ENCODE measurements at places on chromosomes 2 and 18.

DNA sequence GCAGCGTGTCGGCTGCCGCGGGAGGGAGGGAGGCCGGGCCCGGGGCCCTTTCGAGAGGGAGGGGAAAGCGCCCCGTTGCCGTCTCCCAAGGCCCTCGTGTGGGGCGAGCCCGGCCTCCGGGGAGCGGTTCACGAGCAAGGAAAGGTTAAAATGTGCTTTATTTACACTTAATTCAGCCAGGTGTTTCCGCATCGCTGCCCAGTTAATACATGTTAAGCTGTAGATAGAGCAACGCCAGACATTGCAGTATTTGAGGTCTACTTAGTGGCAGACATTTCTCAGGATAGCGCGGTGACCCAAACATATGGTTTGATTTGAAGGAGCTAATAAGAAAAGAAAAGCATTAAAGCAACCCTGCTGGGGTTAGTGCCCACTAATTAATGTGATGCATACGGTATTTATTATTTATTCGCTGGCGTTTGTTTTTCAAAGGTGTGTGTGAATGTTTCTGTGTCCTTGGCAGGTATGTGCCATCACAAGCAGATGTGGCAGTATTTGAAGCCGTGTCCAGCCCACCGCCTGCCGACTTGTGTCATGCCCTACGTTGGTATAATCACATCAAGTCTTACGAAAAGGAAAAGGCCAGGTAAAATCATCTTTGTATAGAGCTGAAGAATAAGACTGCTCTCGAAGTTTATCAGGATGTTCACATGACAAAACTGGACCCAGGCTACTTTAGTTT lies 571 bp downstream of the EEF1B2 start:
- DNase-seq = peak; percentile 16

- no peak for DNase-seq
Observed at GRCh38 chr2:98027538-98027937, 31.8 kb upstream of the TMEM131 start.

GRCh38 chr2:191255271-191255670 lies 10.1 kb downstream of the MYO1B start:
- no peak for DNase-seq

- DNase-seq = no peak
Observed at GRCh38 chr2:197184959-197185586, 125.5 kb downstream of the ANKRD44 start.

DNA sequence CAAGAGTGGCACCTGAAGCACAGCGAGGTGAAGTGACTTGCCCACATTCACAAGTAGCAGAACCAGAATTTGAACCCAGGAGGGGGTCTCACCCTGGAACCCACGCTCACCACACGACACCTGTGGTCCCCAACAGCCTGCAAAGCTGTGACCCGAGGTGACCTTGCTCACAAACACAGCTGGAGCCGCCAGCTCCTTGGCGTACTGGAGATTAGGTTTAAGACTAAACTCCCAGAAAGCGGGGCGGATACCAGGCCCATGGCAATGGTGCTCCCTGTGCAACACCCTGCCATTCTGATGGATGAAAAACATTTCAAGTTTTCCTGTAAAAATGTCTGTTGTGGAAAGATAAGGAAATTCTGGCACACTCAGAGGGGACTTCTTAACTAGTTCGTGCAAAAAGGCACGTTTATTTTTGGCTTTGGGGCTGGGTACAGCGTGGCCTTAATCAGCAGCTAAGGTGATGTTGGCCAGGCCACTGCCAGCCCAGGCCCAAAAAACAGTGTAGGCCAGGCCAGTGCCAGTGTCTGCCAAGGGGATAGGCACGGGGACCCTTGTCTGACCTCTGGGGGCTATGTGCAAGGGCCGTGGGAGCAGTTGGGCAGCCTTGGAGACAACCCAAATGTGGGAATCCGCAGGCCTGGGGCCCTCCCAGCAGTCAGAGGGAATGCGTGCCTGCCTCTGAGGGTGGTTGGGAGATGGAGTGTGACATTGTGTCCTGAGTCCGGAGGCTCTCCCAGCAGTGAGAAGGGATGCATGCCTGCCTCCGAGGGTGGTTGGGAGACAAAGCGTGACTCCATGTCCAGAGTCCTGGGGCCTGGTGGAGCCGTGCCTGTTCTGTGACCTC lies 185.0 kb upstream of the HS6ST1 start:
- no peak for DNase-seq

DNA sequence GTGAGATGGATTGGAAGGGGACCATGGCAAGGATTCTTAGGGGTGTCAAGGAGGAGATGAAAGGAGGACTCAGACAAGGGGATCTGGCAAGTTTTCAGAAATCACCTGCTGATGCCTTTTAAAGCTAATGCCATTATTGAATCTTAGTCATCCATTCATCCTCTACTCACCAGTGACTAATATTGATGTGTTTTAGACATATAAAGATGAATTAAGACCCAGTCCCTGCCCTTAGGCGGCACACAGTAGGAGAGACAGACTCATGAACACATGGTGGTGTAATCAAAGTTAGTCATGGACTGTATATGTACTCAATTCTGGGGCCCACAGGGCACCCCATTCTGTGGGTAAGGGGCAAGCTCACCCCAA lies 56.5 kb upstream of the ATL2 start:
- DNase-seq = no peak

GRCh38 chr2:51014759-51015158 lies 17.2 kb downstream of the NRXN1 start:
- DNase-seq = no peak

DNA sequence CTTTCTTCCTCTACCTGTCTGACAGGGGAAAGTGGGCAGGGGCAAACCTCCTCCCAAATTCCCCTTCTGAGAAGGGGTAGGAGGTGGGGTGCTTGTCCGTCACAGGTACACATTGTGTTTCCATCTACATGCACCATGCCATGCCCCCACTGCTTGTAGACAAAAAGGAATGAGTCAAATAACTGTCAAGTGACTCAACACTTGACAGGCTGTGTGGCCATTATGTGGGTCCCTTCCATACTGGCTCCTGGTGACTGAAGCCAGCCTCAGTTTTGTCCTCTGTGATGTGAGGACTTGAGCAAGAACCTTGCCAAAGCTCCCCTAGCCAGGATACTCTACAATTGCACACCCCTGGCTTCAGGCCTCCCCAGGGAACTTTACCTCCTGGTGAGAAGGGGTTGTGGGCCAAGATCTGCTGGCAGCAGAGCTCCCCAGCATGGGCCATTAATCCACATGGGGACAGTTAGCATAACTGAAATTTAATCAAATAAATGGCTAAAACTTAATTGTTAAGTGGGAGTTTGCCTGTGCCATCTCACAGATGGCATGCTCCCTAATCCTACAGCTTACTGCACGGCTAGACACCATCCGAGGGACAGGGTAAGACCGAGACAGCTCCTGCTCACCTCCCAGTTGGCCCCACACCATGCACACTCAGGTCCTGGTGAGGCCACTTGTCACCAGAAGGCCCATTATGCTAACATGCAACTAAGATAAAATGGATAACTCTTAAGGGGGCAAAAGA lies 140.2 kb downstream of the BCL11A start:
- no peak for DNase-seq

- no peak for DNase-seq
Observed at GRCh38 chr2:28976584-28976983, 4.5 kb upstream of the TOGARAM2 start.

- no peak for DNase-seq
Observed at GRCh38 chr2:85905891-85906290, 17.1 kb upstream of the ST3GAL5 start.

DNA sequence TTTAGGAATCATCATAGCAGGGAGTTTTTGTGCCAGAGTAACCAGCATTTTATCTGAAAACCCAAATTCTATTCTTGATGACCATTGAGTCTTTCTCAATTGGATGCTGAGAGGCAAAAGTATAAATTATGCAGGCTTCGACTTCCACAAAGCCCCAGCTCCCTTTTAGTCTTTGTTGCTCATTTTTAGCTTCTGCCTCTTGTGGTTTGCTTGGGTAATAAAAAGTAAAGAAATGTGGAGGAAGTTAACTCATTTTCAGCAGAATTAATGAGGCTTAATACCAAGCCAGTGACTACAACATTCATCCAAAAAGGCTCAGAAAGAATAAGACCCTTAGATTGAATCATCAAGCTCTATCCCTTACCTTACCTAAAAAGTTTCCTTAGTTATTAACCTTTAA lies 18.6 kb downstream of the ERMN start:
- no peak for DNase-seq

GRCh38 chr2:239502430-239503186 lies 101.8 kb upstream of the HDAC4 start:
- DNase-seq = no peak

GRCh38 chr2:14422426-14422825 lies 210.1 kb upstream of the LRATD1 start:
- DNase-seq = no peak

- DNase-seq = no peak
Observed at GRCh38 chr2:34998741-34999140, 1356.8 kb upstream of the CRIM1 start.

DNA sequence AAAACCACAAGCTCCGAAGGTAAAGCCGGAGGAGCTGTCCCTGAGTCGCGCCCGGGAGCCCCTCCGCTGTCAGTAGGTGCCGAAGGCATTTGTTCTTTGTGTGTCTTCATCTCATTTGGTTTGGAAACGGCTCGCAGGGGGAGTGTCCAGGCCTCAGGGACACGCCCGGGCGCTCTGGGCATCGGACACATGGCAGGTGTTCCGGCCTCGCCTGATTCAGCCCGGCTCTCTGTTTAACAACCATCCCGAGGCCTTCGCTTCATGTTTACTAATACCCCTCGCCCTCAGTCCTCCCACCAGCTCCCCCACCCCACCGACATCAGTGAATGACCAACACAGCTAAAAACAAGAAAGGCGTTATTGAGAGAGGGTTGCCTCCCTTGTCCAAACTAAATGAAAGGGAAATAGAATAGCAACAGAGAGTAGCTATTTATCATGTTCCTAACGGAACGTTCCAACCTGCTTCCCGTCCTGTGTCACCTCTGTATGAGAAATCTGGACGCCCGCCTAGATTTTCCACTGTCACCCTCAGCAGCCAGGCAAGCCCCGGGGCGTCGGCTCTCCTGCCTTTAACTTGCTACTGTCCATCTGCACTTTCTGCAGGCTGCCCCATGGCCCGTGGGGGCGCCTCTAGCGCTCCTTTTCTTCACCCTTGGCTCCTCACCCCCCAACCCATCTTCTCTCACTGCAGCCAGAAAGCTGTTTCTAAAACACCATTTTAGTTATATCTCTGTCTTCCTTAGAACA lies 73.9 kb downstream of the MYCN start:
- DNase-seq = no peak

GRCh38 chr2:203471323-203471722 lies 63.8 kb downstream of the RAPH1 start:
- DNase-seq = no peak

DNA sequence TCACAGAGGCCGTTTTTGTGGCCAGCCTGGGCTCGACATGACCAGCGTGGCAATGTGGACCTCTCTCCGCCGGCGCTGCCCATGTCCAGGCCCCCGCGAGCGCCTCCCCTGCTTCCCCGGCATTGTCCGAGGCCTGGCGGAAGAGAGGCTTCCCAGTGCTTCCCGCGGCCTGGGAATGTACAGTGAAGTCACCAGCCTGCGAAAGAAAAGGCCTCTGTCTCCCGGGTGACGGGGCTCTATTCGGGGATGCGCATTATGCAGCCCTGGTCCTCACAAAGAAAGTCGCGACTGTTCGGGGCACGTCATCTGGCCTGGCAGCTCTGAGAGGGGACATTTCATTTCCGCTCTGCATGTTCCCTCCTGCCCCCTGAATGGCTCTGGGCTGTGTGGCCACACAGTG lies 109.2 kb upstream of the AGAP1 start:
- DNase-seq = no peak

DNA sequence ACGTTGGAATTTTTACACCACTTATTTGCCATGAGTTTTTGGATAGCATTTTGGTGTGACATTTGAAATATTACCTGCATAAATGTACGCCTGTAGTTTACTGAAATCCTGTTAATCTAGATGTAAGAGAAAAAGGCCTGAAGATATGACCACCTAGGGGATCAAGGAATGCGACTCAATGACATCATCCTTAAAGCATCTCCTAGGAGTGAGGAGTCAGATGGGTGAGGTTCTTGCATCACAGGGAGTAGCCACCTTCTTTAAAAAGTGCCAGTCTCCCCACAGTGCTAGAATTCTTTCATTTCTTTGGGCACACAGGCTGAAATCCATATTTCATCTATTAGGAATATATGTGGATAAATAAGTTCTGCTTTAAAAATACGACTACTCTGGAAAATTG lies 34.5 kb downstream of the ADCYAP1 start:
- no peak for DNase-seq

DNA sequence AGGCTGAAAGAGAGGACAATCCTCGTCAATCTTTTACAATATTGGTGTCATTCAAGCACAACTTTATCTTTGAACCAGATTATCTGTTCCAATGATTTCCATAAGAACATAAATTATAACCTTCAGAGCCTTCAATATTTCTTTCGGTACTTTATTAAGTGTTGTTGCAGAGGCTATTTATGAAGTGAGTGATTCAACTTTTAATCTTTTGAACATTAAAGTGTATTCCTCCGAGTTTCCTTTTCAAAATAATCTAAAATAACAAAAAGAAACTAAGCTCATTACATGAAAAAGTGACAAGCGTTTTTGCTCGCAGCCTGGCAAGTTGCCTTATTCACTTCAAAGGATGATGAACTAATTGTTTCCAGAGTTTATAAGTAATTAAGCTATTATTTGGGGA lies 149.0 kb downstream of the MEIS1 start:
- DNase-seq = no peak

DNA sequence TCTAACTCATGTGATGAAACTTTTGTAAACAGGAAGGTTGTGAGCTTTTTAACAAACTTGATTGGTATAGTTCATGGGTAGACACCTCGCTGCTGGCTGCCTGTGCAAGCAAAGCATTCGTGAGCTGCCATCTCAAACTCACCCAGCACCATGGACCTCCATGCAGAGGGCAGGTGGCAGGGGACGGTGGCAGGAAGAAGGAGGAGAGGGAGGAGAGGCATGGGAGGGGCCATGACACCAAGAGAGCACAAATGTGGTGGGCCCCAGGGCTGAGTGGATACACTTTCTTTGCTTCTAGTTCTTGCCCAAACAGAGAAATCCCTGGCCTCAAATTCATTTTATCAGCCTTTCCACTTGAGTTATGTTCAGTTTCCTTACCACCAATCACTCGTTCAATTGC lies 29.1 kb downstream of the AFG3L2 start:
- DNase-seq = no peak

DNA sequence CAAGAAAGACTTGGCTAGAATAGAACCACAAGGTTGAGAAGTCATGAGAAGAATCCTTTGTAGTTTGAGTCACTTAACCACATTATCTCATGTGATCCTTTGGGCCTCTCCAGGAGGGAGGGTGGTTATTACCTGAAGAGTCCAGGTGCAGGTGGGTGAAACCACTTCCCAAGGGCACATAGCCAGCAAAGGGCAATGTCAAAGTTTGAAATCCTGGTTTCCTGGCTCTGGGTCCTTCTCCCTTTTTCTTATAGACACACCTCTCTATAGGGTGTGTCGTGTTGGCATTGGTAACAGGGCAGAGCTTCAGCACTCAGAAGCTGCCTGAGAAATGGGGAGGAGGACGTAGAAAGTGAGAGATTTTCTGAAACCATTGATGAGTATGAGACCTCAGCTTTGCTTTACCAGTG lies 137.9 kb downstream of the MGAT5 start:
- DNase-seq = no peak

- no peak for DNase-seq
Observed at GRCh38 chr2:183060571-183061231, 17.8 kb upstream of the DUSP19 start.

Data from stimulated activated CD4-positive, alpha-beta T cell treated with anti-CD3 and anti-CD28 coated beads, TNF-alpha, amount 100 ng/mL, for 1 hour (primary cell).